Left renal pelvis (tissue), 4 donors: ENCODE measurements at places on chromosomes 2 and 18.

GRCh38 chr2:147998203-147998602 is 22.3 kb downstream of the ORC4 start:
- DNase-seq: no peak

GRCh38 chr18:72233106-72233505 is 311.0 kb downstream of the CBLN2 start:
- DNase-seq: no peak

DNA sequence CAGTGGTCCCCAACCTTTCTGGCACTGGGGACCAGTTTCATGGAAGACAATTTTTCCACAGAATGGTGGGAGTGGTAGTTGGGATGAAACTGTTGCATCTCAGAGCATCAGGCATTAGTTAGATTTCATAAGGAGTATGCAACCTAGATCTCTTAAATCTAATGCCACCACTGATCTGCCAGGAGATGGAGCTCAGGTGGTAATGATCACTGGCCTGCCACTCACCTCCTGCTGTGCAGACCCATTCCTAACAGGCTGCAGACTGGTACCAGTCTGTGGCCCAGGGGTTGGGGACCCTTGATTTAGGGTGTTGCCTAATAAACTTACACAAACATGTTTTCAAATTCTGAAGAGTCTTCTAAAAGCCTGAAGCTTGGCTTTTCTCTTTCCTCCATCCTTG is 261.3 kb downstream of the CDH19 start:
- DNase-seq: no peak

DNA sequence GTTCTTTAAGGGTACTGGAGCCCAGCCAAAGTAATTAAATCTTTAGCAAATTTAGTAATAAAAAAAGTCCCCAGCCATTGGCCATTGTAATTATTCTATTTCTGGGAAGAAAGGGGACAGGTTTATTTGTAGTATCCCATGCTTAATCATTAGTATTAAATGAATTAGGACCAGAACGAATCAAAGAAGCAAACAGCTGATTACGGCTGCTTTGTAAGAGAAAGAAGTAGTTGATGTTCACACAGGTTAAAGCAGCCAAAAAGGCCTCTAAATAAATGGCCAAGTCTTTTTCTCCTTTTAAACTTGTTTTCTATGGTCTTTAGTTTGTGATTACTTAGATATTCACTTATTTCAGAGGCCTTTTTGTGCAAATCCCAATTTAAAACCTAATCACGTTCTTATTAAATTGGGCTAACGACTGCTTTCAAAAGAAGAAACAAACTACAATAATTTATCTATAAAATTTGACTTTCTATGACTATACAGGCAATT is 48.6 kb upstream of the DNAH7 start:
- DNase-seq: no peak

- DNase-seq: no peak
Observed at GRCh38 chr2:238139196-238140039, 950 bp downstream of the KLHL30 start.

DNA sequence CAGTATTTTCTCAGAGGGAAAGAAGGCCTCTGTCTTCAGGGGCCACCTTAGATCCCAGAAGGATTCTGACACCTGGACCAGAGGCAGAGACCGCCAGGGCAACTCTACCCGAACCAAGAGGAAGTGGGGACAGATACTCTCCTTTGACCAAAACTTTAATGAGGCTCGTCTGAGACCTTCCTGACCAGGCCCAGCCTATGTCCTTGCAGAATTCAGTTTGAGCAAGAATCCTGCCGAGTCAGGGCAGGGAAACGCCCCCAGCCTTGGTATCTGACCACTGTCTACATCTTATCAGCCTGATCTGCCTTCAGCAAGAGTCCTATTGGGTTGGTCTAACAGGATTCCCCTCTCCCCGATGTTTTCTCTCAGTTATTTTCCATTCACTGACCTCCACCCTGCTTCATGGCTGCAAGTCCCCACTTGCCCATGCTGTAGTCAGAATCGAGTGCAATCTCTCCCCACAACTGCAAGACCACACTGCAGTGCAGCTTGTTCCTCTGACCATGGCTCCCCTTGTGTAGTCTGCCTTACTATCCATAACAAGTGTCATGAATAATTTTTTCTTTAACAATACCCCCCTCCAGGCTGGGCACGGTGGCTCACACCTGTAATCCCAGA is 95.0 kb downstream of the MSH2 start:
- DNase-seq: no peak

DNA sequence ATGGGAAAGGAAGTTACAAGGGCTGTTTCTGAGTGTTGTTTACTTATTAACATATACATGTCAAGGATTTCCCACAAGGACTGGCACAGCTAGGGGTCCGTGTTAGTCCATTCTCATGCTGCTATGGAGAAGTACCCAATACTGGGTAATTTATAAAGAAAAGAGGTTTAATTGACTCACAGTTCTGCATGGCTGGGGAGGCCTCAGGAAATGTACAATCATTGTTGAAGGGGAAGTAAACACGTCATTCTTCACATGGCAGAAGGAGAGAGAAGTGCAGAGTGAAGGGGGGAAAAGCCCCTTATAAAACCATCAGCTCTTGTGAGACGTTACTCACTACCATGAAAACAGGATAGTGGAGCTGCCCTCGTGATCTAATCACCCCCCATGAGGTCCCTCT is 128.9 kb upstream of the CELF4 start:
- no peak for DNase-seq

GRCh38 chr2:200405599-200406298 is 99.3 kb downstream of the SPATS2L start:
- DNase-seq: no peak

GRCh38 chr2:54429811-54430551 is 26.1 kb upstream of the SPTBN1 start:
- no peak for DNase-seq

- no peak for DNase-seq
Observed at GRCh38 chr2:19490846-19491435, 132.5 kb upstream of the OSR1 start.

GRCh38 chr2:197803033-197803444 is 1.4 kb upstream of the PLCL1 start:
- no peak for DNase-seq

- DNase-seq: no peak
Observed at GRCh38 chr2:26491563-26492167, 13.7 kb upstream of the OTOF start.

- DNase-seq: peak; percentile 10
Observed at GRCh38 chr2:68594674-68595492, 48.5 kb upstream of the PROKR1 start.

DNA sequence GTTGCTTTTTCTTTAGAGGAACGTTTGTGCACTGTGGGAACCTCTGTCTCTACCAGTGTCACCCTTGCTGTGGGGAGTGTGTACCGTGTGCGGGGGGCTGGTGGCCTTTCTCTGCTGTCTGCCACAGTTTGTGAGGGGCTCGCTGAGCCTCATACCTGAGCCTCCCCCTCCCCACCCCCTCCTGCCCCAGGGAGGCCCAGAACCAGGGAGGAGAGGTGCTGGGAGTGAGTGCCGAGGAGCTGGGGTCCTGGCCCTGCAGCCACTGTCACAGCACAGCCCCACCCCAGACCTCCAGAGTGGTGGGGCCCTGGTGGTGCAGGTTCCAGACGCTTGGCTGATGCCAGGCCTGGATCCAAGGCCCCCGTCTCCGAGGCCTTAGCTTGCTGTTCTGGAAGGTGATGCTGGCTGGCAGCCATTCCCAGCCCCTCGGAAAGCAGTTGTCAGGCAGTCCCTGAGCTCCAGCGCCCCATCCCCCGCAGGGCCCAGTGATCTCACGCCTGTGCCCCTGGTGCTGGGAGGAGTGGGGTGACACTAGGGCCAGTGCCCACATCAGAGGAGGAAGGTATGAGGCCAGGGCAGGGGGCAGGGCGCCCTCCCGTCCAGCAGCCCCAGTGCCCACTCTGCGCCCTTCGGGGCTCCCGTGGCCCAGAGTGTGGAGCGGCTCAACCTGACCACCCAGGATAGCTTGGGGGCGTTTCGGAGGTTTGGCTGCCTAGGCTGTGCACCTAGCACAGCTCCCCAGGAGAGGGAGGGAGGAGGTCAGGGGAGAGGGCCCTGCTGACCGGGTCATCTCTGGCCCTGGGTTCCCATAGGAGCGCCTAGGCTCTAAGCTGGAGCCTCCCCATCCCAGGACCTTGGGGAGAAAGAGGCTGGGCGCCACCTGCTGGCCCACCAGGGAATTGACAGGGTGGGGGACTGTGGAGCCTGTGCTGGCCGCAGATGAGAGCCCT is 53.0 kb upstream of the ALPP start:
- DNase-seq: no peak

DNA sequence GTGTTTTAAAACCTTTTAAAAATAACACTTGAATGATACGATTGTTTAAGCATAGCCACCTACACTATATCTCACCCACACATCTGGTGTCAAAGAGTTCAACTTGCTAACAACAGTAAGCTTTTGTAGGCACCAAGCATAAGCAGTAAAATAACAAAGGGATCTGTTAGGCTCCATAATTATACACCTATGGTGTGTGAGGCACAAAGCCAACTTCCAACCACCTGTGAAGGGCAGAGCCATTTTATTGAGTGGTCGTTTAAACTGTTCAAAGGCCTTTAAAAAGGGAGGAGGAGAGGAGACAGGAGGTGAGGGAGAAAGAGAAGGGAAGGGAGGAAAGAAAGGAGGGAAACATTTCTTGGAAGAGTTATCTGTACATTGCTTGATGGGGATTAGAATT is 27.9 kb downstream of the NEMP2 start:
- DNase-seq: no peak

DNA sequence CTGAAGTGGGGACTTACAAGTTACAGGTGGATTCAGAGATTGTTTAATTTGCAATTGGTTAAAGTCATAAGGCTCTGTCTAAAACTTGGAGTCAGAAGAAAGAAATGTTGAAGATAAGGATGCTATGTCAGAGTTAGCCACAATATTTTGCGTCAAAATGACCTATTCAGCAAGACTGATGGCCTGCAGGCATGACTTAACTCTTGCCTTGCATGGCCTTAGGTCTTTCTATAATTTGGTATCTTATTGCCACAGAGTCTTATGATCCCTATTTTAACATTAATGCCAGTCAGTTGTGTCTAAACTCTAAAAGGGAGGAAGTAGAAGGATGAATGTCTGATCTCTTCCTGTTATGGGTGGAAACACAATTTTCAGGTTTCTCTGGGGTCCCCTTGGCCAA is 5.2 kb upstream of the COMMD1 start:
- DNase-seq: no peak

DNA sequence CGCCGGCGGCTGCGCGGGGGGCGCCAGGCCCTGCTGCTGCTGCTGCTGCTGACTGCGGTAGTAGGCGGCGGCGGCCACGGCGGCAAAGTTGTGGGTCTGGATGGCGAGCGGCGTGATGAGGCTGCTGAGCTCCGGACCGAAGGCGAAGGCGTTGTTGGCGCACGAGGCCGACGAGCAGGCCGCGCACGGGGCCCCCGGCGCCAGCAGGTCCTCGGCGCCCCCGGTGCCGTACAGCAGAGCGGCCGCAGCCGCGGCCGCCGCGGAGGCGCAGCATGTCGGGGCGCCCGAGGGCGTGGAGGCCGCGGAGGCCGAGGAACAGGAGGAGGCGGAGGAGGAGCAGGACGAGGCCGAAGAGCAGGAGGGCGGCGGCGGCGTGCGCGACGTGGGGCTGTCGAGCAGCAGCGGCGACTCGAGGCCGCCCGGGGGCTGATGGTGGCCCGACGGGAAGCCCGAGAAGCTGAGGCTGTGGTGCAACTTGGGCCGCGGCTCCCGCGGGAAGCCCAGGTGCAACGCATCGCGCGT is 1.8 kb downstream of the ZFP36L2 start:
- DNase-seq: no peak

DNA sequence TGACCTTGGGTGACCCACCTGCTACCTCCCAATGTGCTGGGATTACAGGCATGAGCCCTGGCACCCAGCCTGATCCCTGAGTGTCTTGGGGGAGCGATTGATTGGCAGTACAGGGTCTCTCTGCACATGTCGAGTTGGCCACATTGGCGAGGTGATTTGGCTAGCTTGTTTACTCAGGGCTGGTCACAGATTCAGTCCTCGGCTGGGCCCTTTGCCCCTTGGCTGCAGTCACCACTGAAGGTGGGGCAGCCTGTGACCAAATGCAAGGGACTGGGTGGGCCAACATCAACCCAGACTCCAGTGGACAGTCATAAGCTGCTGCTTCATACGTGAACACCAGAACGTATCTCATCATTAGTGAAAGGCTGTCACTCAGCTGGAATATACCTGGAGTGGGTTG is 114.9 kb downstream of the ZNF532 start:
- no peak for DNase-seq

GRCh38 chr2:191933307-191934105 is 86.6 kb upstream of the CAVIN2 start:
- no peak for DNase-seq

DNA sequence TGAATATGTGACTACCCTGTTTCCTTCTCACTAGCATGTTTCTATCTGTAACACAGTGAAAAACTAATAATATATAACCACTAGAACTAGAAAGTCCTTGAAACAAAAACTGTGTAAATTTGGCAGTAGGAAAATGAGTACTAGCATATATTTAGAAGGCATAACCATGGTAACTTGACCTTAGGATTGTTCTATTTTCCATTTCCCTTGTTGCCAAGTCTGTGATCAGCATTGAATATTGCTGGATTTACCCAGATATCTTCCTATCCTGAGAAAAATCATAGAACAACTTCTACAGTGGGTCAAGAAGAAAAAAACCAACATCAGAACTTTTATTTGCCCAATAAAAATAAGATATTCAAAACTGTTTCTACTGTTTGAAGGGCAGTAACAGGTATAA is 563.9 kb upstream of the NRXN1 start:
- no peak for DNase-seq

DNA sequence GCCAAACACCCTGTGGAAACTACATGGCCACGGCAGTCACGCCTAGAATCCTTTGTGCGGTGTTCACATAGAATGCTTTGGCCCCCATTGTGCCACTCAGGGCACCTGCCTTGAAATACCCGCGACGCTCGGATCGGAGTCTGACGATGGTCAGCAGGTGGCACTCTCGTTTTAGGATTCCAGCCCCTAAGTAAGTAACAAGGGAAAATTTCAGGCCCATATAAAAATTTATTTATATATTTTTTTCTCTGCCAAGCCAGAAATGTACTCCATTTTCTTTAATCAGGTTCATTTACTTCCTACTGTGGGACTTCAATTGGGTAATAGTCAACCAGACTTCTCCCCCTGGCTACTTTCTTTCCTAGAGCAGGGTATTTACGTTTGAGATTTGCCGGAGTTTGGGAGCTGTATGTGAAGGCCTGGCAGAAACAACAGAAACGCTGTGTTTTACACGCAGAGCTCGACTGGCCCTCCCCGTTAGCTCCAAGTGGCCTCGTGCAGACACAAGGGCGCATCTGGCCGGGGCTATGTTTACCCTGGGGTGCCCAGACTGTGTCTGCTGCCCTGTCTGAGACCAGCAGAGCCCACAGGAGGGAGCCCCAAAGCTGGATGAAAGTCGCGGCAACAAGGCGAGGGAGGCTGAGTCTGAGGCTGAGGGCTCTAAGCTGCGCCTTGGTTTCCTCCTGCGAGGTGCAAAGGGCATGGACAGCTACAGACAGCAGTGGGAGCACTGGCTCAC is 41.6 kb downstream of the LRRC30 start:
- peak; percentile 64 for DNase-seq

DNA sequence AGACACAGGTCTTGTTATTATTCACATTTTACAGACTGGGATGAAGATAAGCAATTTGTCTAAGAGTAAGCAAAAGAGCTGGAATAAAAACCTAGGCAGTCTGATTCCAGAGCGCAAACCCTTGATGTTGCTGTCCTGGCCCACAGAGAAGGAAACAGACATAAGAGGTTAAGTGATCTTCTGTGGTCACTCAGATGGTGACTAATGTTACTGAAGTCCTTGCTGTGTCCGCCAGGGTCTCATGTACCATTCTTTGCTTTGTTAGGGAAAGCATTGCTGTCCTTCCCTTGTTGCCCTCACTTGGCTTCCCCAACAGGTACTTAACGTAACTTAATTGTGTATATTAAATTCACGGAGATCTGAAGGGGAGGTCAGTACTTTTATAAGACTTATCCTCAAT is 14.9 kb upstream of the FAP start:
- no peak for DNase-seq

GRCh38 chr2:44170311-44170717 is 1.6 kb downstream of the PPM1B start:
- DNase-seq: no peak
